ENCODE measurements at places on chromosomes 1 and 21.
A peak's percentile ranks its signal among the peaks of the same experiment; 100 is the strongest.

- no peak for DNase-seq
These were observed 8.3 kb downstream of the DISP3 start for GRCh38 chr1:11487196-11487751.

- DNase-seq = no peak
These were observed 247.3 kb downstream of the SDCCAG8 start for GRCh38 chr1:243503155-243503554.

- no peak for DNase-seq
These were observed 77.0 kb upstream of the ARHGAP29 start for GRCh38 chr1:94314222-94314858.

DNA sequence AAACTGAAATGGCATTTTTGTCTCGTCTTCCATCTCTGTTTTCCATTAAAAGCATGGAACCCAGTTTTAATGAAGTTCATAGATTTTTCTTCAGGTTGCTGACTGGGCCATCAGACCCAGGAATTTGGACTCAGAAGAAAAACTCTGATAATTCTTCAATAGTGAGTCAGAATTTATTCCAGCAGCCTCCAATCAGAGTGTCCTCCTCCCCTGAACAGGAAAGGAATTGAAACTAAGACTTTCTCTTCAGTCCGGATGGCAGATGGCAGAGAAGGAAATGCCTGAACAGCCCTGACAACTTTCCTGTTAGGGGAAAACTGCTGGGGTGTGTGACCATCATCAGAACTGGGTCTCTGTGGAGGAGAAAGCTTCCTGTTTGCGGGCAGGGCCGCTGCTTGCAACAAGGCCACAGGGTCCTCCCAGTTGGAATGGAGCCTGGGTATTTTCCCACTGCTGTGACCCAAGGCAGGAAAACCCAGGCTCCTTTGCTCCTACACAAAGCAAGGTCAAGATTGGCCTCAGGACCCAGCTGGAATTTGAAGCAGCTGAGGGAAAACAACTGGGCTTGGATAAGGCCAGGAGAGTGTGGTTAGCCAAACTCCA lies 20.7 kb downstream of the CD34 start:
- DNase-seq = no peak

DNA sequence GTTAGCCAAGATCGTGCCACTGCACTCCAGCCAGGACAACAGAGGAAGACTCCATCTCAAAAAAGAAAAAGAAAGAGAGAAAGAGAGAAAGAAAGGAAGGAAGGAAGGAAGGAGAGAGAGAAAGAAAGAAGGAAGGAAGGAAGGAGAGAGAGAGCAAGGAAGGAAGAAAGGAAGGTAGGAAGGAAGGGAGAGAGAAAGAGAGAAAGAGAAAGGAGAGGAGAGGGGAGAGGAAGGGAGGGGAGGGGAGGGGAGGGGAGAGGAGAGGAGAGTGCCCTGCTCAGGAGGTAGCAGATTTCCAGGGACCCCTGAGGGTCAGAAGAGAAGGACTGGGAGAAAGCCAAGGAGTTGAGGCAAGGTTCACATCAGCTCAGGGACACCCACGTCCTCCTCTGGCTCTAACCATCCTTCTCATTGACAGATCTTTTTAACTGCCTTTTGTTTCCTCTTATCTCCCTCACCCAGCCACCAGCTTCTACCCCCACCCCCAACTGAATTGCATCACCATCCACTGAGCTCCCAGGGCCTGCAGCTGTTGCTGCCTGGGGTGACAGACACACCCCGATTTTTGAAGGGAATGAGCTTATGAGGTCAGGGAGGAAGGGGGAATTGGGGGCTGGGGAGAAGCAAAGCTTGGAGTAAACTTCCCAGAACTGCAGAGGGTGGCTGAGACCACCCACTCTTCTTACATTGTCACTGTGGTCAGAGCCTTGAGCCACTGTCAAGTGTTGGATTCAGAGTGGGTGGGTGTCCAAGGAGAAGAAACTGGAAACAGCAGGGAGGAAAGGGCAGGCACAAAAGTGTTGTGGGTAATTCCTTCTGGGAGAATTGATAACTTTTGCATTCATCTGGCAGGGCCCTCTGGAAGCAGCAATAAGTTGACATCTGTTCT lies 91.6 kb downstream of the GLUL start:
- DNase-seq = no peak

- no peak for DNase-seq
These were observed 20.2 kb downstream of the TAL1 start for GRCh38 chr1:47211796-47212269.

- DNase-seq = peak; percentile 38
These were observed at the start of gene CAMK2N1 for GRCh38 chr1:20485527-20486456. Gene CAMK2N1 (minus strand): TSS chr1:20486210. CDS start chr1:20485379, 831 bp downstream.

DNA sequence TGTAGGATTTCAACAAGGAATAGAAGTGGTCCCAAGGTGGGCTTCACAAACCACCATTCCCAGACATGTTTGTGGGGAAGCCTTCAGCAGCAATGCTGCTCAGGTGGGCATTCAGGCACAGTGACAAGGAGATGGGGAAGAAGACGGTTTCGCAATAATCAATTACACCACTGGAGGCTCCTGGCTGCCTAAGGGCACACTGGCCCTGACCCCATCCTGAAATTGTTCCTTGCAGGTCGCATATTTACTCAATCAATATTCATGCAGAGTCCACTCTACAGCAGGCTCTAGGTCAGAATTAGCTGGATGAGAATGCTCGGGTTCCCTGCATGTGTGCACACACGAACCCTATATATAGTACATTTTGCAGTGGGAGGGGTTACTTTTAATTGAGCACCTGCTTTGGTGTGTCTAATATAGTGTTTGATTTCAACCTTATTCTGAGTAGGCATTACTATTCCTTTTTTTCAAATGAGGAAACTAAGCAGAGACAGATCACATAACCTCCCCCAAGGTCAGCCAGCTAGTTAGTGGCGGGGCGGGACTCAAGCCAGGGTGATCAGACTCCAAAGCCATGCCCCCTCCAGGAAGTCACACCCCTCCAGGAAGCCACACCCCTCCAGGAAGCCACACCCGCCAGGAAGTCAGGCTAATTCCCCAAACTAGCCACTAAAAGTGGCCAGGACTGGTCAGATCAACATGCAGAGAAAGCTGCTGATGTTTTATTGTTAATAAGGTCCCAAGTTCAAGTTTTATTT lies 106.5 kb downstream of the HLCS start:
- DNase-seq = no peak

DNA sequence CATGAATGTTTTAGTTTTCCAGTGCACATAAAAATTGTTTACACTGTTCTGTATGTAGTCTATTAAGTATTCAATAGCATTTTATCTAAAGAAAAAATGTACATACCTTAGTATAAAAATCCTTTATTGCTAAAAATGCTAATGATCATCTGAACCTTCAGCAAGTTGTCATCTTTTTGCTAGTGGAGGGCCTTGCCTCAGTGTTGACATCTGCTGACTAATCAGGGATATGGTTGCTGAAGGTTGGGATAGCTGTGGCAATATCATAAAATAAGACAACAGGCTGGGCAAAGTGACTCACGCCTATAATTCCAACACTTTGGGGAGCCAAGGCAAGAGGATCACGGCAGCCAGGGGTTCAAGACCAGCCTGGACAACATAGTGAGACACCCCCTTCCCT lies 9.0 kb downstream of the DYNLT5 start:
- DNase-seq = no peak

GRCh38 chr1:224540535-224540934 lies 75.6 kb upstream of the CNIH3 start:
- DNase-seq = no peak

DNA sequence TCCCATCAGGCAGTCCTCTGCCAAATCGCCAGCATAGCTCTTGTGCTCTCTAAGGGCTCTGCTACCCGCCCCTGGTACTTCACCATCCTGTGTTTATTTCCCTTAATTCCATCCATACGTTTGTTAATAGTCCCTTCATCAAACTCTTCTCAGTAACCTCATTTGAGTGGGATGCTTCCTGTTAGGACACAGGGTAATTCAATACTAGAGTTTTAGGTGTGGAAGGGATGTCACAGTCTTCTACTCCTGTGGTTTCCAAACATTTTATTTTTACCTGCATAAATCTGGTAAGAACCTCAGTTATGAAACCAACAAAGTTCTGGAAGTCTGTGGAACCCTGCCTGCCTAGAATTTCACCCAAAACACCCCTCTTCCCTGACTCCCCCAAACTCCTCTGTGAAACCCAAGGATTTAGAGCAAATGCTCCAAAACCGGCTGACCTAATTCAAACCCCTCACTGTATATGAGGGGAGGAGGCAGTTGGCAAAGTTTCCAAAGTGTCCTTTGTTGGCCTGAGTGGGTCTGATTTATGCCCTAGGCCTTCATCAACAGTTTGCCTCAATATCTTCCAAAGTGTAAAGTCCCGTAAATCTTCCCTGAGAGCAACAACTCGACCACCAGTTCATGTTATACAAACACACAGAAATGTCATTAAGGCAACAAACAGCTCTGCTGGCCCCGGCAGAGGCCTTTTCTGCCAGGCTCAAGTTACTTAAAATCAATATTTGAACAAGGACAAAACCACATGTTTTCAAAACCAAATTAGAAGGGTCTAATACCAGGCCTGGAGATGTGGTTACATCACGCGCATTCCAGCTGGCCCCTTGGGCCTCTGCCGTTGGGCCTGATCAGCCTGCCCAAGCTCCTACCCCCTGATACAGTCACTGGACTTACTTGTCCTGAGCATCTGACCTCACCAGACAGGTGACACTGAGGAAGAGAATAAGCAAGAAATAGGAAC lies 82.4 kb upstream of the FGGY start:
- DNase-seq = no peak

- DNase-seq = no peak
These were observed 22.8 kb upstream of the STRIP1 start for GRCh38 chr1:110011527-110012041.

GRCh38 chr1:7087888-7088287 lies 302.6 kb downstream of the CAMTA1 start:
- no peak for DNase-seq

GRCh38 chr1:150995896-150996295 lies 10.8 kb downstream of the MINDY1 start:
- no peak for DNase-seq

DNA sequence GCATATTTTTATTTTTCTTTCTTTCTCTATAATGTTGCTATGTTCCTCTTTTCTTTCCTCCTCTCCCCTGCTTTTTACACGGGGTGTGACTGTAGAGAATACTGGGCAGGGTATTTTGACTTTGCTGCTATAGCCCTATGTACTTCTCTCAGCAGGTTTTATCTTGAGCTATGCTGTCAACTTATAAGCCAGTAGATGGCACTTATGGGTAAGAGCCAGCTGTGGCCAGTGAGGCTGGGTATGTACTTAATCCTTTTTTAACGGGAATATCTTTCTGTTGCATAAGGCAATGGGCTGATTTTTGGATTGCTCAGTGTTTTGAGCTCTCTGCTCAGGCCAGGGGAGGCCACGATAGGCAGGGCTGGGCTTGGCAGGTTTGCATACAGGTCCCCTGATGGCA lies 99.0 kb downstream of the KCNK2 start:
- DNase-seq = no peak

DNA sequence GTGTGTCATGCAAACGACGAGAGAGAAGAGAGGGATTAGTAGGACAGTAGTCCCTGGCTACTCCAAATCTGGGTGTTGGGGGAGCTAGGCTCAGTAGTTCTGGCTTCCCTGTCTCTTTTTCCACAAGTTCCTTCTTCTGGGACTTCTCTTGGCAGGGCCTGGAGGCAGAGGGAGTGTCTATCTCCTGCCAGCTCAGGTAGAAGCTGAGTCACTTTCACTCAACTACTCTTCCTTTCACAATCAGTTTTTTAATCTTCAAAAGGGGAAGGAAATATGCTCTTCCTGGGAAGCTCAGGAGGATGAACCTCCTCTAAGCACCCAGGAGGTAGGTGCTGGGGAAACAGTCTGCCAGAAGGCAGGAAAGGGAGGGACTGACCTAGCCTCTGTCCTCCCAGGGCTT lies 35.2 kb upstream of the MAGOH start:
- DNase-seq = no peak

- no peak for DNase-seq
These were observed 610 bp downstream of the SCYL3 start for GRCh38 chr1:169892927-169893644.

GRCh38 chr21:37041706-37042271 lies 31.1 kb downstream of the PIGP start:
- DNase-seq = no peak

- no peak for DNase-seq
These were observed 12.7 kb downstream of the SIPA1L2 start for GRCh38 chr1:232617237-232617636.

DNA sequence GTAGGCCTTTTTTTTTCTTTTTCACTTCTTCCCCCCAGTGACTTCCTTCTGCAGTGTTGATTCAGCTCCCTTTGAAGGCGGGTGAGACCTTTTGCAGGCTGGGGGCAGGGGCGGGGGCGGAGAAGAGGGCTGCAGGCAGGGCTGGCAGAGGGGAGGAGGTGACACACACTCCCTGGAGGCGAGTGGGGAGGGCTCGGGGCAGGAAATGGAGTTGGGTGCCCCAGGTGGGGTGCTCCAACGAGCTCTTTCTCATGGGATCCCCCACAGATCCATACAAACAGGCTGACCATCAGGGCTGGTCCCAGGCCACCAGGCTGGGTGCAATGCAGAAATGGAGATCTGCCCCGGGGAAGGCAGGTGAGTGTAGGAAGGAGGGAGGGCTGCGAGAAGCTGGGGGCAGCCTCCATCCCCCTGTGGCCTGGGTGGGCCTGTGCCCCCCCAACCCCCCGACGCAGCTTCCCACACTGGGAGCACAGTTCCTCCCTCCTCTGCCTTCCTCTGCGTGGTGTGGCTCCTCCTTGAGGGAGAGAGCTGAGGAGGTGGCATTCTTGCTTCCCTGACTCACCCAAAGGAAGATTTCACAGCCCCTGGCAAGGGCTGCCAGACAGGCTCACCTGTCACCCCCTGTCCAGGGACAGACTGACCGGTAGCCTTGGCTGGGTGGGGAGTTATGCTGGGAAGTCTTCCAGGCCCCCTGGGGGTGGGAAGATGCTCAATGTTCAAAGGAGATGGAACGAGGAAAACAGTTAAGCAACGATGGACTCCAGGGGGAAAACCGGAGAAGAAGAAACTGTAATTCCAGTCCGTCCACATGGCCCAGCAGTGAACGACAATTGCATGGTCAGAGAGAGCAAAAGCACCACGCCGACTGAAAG lies 7.1 kb upstream of the ITGB2 start:
- peak; percentile 88 for DNase-seq

- no peak for DNase-seq
These were observed 11.5 kb downstream of the LRRN2 start for GRCh38 chr1:204673909-204674649.

DNA sequence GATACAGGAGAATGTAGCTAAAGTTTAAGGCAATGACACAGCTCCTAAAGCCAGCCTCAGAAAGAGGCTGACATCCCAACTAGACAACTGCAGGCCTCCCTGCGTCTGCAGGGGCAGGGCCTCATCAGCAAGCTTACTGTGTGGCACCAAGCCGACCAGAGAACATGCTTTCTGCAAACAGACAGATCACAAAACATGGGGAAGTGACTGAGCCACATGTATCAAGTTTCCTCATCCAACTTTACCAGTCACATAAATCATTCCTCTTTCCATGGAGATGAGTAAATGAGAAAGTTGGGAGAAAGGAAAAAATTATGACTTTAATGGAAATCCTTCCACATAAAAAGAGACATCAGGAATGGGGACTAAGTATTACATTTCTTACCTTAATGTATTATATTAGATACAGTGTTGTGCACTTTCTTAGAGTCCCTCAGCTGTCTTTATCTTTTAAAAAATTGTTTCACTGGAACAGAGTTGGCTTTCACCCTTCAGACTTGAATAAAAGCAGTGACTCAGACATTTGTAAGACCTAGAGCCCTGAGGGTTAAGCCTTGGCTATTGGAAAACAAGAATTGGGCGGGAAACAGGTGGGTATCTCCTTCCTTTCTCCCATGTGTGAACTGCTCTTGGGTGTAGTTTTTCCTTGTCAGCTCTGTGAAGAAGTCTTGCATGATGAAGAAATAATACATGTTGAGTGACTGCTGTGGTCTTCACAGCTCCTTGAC lies 305.7 kb upstream of the SNX7 start:
- DNase-seq = no peak

- no peak for DNase-seq
These were observed 8.3 kb downstream of the SESN2 start for GRCh38 chr1:28267633-28268032.
